ENCODE measurements at places on chromosomes 1 and 21.

DNA sequence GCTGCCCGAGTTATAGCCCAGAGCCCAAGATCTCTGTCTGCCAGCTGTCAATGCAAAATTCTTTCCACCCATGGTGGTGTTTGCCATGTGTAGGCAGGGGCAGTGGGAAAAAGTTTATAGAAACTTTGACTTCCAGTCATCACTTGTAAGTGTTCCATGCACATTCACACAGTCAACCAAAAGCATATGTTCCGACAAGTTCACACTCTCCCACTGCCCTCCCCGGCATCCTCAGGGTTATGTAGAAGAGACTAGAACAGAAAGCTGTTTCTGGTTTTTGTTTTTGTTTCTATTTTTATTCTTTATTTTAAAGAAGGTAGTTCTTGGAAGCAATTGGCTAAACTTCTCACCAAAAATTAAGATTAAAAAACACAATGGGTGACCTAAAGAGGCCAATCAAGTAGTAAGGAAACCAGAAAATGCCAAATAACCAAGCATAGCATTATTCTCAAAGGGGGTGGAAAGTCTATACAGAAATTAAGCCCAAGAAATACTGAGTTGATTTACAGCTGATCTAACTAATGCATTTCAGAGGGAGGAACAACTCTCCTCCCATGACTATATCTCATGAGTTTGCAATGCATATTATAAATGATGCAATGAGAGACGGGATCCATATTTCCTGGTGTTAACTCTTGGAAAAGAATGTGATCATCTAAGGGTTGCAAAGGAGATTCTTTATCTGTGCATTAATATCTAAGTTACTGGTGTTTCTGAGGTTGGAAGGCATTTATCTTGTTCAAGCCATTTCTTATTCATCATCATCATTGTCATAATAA is 91.5 kb upstream of the ETS2 start:
- DNase-seq = no peak

DNA sequence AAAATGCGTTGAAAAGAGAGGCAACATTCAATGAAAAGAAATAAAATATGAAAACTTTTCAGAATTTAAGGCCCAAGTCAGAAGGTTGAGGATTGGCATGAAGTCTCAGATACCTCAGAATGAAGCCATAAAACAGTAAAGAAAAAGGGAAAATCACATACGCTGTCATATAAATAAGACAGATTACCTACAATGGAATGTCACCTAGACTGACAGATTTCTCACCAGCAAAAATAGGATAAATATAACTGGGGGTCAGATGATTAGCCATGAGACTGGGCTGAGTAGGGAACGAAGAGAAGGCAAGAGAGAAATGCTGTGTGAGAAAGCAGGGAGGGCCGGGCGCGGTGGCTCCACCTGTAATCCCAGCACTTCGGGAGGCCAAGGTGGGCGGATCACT is 51.6 kb upstream of the DESI2 start:
- DNase-seq = no peak

DNA sequence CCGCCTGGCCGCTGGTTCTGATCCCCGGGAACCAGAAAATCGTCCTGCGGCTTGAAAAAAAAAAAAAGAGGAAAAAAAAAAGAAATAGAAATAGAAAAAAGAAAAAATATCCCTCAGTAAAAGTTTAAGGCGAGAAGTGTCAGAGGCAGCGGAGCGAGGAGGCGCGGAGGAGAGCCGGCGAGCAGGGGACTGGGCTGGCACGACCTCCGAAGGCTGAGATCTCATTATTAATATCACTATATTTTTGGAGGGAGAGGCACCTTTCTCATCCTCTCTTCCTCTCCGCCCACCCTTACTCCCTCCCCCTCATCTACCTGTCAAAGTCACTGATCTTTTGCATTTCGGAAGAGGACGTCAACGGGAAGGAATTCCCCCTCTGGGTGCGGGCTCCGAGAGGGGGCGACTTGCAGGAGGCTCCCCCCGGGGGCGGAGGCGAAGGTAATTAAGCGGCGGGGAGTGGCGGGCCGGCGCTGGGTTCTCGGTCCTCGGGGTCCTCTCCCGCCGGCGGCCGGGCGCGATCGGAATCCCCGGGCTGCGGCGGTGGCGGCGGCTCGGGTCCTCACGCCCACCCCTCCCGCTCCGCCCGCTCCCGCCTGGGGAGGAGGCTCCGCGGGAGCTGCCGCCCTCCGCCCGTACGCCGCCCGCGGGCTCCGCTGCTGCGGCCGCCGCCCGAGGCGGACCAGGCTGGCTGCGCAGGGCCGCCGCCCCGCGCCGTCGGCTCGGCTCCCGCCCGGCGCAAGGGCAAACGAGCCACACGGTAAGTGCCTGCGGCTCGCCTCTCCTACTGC is at the start of gene NTNG1:
Gene NTNG1 (plus strand): TSS at position 337 of the 788 bp plus-strand sequence.
- peak; percentile 2 for DNase-seq

- no peak for DNase-seq
These were observed 19.7 kb downstream of the CAMK2N1 start for GRCh38 chr1:20466273-20466672.

- no peak for DNase-seq
These were observed 108.9 kb upstream of the GJB5 start for GRCh38 chr1:34645919-34646318.

DNA sequence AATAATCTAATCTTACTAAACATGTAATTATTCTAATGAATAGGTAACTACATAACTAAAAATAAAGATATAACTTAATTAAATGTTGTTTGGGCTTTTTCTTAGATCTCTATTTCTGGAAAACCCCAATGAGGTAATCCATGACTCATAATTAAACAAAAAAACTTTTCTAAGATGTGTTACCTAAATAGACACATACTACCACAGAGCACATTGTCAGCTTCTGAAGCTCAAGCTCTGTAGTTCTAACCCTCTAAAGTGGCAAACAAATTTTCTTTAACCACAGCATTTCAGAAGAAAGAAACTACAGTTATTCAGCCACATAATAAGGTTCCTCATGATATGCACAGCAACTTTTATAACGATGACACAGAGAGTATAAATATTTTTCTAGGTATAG is 4.2 kb downstream of the OR6K3 start:
- DNase-seq = no peak

GRCh38 chr1:101964708-101965107 is 32.0 kb downstream of the OLFM3 start:
- no peak for DNase-seq

GRCh38 chr1:145878724-145879123 is 6.9 kb downstream of the ANKRD35 start:
- no peak for DNase-seq

DNA sequence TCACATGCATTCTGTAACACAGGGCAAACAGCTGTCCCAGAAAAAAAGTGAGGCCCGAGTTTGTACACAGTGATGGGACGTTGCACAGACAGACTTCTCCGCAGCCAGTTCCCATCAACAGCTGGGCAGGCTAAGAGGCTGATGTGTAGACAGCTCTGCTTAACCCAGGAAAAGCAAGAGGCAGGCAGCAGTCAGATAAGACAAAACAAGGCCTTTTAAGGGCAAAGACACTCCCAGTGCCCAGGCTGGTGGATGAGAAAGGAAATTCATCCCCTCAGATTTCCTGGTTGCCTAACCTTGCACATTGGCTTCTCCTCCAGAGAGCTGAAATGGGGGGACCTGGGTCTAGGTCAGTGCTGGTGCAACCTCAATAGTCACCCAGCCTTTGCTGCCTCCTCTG is 17.2 kb upstream of the PHLDA3 start:
- no peak for DNase-seq

DNA sequence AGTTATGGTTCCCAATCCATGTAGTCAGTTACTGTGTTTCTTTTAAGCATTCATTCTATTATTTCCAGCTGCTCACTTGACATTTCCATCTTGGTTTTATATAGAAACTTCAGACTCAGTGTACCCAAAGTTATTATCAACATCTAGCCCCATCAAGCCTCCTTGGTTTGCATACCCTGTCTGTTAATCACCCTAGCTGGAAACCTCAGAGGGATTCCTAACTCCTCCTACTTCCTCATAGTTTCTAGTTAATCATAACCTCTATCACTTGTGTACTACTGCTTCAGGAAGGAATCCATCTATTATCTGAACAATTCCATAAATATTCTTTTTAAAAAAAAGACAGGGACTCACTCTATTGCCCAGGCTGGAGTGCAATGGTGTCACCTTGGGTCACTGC is 293.3 kb downstream of the SDCCAG8 start:
- DNase-seq = no peak

DNA sequence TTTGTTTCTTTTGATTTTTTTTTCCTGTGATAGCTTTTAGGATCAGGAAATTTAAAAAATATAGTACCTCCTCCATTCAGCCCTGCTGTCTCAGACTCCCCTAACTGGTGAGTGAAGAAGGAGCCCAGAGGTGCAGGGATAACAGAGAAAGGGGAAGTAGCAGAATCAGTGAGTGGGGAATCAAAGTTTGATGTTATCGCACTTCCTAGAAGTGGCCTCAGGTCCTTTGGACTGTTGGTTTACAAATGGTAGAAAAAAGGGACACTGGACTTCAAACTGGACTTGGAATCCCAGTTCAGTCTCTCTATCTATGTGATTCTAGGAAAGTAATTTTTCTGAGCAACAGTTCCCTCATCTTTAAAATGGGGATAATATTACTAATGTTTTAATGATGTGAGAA is 99.5 kb downstream of the FGGY start:
- DNase-seq = no peak

DNA sequence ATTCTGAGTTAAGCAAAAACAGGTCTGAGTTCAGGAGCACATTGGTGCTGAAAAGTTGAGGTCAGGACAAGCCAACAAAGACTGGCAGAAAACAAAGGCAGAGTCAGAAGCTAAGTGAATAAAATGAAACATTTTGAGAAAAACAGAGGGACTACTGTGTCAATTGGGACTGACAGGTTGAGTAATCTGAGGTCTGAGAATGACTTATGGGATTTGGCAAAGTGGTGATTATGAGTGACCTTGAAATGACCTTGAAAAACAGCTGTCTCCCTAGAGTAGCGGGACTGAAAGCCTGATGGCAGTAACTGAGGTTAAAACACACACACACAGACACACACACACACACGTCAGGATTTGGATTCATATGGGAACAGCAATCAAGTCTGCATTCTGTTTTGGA is 8.8 kb upstream of the COG2 start:
- no peak for DNase-seq

GRCh38 chr1:229480495-229480894 is 27.6 kb downstream of the NUP133 start:
- DNase-seq = peak; percentile 13

DNA sequence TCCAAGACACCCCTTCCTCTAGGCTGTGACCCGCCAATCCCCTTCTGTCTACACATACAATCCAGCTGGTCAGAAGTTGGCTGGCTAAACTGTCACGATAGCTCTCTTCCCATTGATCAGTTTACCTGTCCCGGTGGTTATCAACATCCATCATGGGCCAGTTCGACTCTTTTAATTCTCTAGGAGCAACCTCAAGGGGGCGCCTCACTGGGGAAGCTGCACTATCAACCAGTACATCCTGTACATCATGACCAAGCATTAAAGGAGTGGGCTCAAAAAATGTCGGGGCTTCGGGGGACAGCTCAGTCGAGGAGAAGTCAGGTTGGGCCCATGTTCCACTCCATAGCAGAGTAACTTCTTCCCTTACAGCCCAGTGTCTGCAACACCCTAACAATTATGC is 53.2 kb upstream of the B3GALNT2 start:
- no peak for DNase-seq

DNA sequence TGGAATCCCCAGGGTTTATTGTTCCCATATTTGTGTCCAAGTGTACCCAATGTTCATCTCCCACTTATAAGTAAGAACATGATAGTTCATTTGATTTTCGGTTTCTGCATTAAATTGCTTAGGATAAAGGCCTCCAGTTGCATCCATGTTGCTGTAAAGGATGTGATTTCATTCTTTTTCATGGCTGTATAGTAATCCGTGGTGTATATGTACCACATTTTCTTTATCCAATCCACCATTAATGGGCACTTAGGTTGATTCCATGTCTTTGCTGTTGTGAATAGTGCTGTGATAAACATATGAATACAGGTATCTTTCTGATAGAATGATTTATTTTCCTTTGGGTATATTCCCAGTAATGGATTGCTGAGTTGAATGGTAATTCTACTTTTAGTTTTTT is 20.0 kb upstream of the BATF3 start:
- no peak for DNase-seq

DNA sequence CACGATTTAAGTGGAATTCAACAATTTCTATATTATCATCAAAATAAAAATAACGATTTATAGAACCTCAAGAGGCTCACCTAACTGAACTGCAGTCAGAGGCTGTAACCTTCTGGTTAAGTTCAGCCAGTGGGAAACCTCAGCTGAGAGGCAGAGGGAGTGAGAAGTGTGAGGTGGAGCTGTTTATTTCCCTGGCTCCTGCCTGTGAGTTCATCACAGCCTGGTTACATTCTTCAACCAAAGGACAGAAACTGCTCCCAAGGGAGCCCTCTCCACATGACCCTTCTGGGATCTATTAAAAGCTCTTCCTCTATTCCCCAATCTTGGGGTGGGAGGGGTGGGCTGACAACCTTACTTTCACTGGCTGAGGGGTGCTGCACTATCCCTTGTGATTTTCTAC is 22.2 kb downstream of the DYNLT5 start:
- no peak for DNase-seq

- DNase-seq = no peak
These were observed 56.9 kb downstream of the KIF1B start for GRCh38 chr1:10267319-10267718.

DNA sequence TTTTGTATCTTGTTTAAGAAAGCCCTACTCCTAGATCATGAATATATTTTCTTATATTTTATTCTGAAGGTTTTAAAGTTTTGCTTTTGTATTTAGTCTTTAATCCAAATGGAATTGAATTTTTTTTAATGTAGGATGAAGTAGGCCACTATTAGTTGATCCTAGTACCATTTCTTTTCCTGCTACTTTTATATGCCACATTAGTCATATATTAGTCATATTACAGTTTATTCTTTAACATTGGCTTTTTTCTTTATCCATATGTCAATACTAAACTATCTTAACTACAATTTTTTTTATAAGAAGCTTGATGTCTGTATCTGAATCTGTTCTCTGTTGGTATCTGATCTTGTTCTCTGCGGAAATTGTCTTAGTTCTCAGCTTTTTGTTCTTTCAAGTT is 48.8 kb downstream of the MAN1A2 start:
- no peak for DNase-seq

DNA sequence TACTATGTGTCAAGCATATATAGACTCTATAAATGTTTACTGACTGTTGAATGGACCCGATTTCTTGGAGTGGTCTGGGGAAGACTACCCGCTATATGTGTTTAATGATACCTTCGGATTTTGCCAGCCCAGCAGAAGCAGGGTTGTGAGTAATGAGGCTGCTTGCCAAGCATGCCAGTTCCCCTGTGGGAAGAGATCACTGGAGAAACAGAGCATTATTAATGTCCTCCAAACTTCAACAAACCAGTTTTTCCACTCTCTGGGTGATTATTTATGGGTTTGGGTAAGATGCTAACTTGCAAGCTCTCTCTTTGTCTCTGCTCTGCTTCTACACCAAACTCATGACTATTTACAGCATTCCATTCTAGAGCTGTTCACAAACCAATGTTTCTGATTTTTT is 25.1 kb upstream of the PHGDH start:
- DNase-seq = no peak

- no peak for DNase-seq
These were observed 65.1 kb upstream of the ARHGAP29 start for GRCh38 chr1:94302497-94302896.

- DNase-seq = no peak
These were observed 307.0 kb upstream of the PROX1 start for GRCh38 chr1:213680677-213681325.

GRCh38 chr1:53400761-53401674 is 58.2 kb upstream of the DMRTB1 start:
- no peak for DNase-seq

GRCh38 chr1:154843636-154844296 is 26.3 kb downstream of the KCNN3 start:
- no peak for DNase-seq

Data from CD4-positive, alpha-beta T cell (primary cell).